ENCODE measurements at places on chromosomes 6 and 20.
A peak's percentile ranks its signal among the peaks of the same experiment; 100 is the strongest.

- DNase-seq: no peak
These were observed 88.9 kb downstream of the CD109 start for GRCh38 chr6:73784726-73785505.

GRCh38 chr20:46246559-46246958 is 61.7 kb downstream of the CDH22 start:
- DNase-seq: no peak

GRCh38 chr6:156013155-156013554 is 557.5 kb upstream of the NOX3 start:
- peak; percentile 74 for DNase-seq

DNA sequence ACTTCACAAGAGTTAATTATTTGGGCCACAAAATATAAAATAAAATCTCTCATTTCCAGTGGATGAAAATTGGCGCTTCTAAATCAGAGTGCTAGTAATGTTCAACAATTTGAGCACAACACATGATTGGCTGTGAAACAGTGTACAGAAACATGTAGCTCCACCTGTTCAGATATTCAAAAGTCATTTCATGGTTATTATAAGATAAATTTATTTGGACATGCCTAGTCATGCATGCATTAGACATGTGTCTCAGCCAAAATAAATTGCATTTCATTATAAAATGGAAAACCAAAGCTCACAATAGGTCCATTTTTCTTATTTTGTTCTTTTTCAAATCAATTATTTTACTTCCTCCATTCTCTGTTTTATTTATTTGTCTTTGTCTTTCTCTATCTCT is 374.8 kb downstream of the LMBRD1 start:
- no peak for DNase-seq

- peak; percentile 59 for DNase-seq
These were observed 38.2 kb upstream of the NKX2-4 start for GRCh38 chr20:21435576-21435975.

DNA sequence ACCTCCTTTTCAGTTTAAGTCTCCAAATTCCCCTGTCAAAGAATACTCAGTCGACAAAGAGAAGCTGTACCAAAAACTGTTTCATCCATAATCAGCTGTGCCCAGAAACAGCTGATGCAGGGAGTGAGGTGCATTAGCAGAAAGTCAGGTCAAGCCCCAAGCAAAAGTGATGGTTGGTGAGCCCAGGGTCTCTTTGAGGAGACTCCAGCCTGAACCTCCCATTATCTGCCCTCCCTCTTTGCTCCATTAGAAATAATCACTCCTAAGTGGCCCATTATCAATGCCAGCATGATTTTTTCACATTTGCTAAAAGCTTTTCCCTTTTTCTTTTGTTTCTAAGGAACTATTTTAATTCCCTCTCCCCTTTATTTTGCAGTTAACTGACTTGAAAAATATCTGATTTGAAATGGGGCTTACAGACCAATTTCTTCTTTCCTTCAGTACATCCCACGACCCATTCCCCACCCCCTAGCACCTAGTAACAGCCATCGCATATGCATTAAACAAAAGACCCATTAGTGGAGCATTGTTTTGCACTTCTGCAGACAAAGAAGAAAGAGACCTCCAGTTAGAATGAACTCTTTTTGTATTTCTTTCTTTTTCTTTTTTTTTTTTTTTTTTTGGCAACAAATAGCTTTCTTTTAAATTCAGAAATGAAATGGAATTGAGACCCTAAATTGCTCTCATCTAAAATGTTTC is 257.0 kb downstream of the GRIK2 start:
- DNase-seq: no peak
